Stimulated activated CD8-positive, alpha-beta memory T cell treated with anti-CD3 and anti-CD28 coated beads, Interleukin-7, amount 100 ng/mL, for 1 hour (primary cell): ENCODE measurements at places on chromosomes 2 and 18.

GRCh38 chr2:85588236-85588635 lies 4.0 kb downstream of the VAMP5 start:
- no peak for DNase-seq

GRCh38 chr2:128538396-128538795 lies 219.7 kb upstream of the HS6ST1 start:
- DNase-seq: no peak

DNA sequence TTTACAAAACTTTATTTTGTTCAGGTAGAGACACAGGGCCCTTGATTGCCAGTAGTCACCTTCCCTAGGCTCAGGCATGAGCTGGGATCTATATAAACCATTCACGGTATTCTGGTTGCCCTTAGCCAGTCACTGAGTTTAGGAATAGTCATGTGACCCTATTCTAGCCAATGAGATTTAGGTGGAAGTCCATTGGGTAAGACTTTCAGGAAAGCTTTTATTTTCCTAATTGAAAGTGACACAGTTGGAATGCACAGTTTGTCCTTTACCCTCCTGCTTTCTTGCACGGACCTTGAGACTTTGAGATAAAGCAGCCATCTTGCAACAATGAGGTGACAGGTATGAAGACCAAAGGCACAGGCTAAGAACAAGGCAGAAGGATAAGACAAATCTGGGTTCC lies 21.5 kb downstream of the SLC4A5 start:
- DNase-seq: no peak

DNA sequence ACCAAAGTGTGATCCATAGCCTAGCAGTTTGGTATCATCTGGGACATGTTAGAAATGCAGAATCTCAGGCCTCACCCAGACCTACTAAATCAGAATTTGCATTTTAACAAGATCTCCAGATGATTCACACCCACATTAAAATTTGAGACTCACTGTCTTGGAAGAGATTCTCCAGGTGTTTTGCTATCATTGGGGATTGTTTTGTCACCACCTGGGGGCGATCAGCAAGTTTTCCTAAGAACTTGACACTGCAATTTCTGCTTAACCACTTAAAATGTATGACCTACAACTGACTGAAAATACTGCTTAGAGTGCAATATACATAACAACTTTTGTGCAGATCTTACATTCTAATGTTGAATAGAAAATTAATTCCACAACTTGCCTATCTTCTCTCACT lies 18.9 kb upstream of the ITGA4 start:
- DNase-seq: no peak

DNA sequence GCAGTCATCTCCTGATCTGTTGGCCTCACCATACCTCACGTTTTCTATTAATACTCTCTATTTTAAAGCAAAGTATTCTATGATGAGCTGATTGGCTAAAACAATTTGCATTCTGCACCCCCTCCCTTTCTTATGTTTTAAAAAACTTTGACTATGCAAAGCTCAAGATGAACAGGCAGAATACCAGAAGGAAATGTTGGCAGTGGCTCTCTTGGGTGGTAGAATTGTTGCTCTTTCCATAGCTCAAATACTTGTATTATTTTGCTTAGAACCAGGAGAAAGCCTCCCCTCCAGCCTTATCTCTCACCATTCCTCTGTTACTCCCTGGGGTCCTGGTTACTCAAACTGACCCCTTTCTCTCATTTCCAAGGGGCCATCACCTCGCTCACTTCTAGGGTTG lies 14.4 kb downstream of the GPR45 start:
- no peak for DNase-seq

DNA sequence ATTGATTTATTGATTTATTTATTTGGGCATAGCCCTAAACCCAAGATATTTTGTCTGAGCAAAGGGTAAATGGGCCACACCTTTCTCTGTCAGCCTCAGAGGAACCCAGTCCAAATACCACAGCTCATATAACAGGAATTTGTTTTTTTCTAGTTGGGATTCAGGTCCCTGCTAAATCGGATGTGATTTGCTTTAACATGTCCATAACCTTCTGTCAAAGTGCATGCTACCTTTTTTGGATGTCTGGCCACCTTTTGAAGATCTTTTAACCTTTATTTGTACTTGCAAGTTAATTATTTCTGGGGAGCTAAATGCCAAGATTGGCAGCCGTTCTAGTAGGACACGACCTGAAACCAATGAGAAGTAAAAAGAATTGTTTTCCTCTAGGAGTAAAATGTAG lies 303.2 kb upstream of the UBE2E3 start:
- DNase-seq: no peak

DNA sequence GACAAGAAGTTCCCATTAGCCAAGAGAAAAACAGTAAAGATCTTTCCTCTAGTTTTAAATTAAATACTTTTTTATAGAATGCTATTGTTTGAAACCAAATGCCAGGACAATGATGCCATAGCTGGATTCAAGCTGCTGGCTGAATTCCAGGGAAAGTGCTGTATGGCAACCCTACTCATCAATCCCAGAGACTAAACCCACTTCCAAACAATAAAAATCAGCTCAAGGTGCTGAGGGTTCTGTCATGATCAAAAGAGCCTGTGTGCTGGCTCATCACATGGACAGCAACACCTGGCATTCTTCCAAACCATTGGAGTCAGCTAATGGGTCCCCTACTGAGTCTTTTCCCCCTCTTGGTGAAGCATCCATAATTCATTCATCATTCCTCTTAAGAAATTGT lies 53.7 kb upstream of the PARD3B start:
- DNase-seq: no peak

DNA sequence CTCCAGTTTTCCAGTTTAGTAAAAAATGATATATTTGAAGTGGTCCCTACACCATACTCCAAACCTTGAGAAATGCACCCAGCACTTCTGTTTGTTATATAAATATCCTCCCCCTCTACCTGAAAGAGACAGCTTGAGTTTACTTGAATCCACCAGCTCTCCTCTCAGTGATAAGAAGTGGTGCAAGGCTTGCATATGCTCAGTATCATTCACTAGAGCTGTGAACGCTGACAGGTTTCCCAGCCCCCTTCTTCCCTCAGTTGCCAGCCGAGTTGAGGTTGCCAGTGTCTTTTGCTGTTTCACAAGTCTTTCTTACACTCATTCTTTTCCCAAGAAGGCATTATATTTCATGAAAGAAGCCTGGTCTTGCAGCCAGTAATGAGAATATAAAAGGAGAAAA lies 880.0 kb downstream of the LRRTM4 start:
- no peak for DNase-seq

GRCh38 chr2:129192841-129193253 lies 786.6 kb upstream of the RAB6C start:
- DNase-seq: no peak

GRCh38 chr2:85938456-85938855 lies 49.7 kb upstream of the ST3GAL5 start:
- DNase-seq: no peak

- no peak for DNase-seq
Measured at GRCh38 chr2:191915750-191916149, 68.9 kb upstream of the CAVIN2 start.

- DNase-seq: no peak
Measured at GRCh38 chr2:241728627-241729026, 5.8 kb upstream of the D2HGDH start.

DNA sequence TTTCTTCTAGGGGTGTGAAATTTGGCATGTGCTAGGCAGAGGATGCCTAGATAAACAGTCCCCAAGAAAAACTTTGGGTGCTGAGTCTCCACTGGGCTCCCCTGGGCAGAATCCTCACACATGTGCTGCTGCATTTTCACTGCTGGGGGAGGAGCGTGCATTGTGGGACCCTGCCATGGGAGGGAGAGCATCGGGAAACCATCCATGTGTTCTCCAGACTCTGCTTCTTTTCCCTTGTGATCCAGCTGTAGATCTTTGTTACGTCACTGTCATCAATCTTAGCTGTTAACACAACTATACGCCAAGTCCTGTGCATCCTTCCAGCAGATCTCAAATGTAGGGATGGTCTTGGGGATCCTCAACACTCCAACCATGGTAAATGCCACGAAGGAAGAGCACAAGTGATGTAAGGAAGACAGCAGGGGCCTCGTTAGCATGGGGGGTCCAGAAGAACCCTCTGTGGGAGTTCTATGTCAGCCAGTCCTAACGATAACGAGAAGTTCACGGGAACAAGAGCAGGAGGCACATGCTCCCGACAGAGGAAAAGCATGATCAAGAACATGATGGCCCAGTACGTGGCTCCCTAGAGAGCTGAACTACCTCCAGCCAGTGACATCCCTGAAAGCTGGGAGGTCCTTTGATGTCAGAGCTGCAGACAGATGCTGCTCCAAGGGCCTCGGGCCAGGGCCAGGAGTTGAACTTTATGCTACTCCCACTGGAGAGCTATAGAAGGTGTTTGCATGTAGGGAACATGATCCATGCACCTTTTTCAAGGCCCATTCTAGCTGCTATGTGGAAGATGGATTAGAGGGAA lies 41.1 kb upstream of the NPAS2 start:
- DNase-seq: no peak

GRCh38 chr2:160695402-160696086 lies 201.9 kb upstream of the RBMS1 start:
- no peak for DNase-seq

DNA sequence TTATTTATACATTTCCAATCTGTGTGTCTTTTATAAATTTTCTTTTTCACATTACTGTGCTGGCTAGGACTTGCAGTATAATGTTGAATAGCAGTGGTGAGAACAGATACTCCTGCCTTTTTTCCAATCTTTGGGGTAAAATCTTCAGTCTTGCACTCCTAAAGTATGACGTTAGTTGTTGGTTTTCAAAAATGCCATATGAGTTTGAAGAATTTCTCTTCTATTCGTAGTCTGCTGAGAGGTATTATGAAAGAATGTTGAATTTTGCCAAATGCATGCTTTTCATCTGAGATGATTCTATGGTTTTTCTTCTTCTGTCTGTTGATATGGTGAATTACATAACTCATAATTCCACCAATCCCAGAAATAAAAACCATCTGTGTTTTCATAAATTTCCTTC lies 335.3 kb upstream of the CHST9 start:
- no peak for DNase-seq

- DNase-seq: no peak
Measured at GRCh38 chr2:112794841-112795240, 10.5 kb upstream of the IL1A start.

DNA sequence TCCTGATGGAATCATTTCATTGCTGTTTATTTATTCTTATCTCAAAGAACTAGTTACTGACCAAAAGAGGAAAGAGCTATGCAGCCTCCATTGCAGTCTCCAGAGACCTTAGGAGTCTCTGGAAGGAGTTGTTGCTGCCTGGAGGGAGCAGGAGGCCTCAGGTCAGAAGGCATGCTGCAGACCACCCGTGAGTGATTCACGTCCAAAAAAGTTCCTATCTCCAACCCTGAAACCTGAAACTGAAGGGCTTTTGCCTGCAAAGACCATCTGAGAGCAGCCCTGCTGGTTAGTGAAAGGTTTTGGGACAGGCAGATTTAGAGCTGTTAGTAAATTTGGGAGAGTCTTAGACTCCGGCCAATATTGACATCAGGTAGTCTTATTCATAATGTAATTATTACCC lies 29.1 kb downstream of the SLC25A52 start:
- no peak for DNase-seq

GRCh38 chr2:204842661-204843485 lies 297.6 kb downstream of the PARD3B start:
- no peak for DNase-seq

- DNase-seq: no peak
Measured at GRCh38 chr2:187869195-187869594, 315.0 kb upstream of the TFPI start.

GRCh38 chr18:36514778-36515177 lies 217.3 kb downstream of the FHOD3 start:
- DNase-seq: no peak

DNA sequence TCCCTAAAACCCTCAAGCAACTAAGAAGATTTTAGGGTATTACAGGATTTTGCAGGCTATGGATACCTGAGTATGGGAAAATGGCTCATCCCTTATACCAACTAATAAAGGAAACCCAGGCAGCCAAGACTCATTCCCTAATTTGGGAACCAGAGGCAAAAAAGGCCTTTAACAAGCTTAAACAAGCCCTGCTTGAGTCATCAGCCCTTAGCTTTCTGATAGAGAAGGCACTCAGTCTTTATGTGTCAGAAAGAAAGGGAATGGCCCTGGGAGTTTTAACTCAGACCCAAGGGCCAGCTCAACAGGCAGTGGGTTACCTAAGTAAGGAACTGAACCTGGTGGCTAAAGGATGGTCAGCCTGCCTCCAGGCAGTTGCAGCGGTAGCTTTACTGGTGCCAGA lies 96.9 kb upstream of the RMP24 start:
- DNase-seq: no peak

GRCh38 chr2:156064540-156064939 lies 268.0 kb downstream of the NR4A2 start:
- no peak for DNase-seq

DNA sequence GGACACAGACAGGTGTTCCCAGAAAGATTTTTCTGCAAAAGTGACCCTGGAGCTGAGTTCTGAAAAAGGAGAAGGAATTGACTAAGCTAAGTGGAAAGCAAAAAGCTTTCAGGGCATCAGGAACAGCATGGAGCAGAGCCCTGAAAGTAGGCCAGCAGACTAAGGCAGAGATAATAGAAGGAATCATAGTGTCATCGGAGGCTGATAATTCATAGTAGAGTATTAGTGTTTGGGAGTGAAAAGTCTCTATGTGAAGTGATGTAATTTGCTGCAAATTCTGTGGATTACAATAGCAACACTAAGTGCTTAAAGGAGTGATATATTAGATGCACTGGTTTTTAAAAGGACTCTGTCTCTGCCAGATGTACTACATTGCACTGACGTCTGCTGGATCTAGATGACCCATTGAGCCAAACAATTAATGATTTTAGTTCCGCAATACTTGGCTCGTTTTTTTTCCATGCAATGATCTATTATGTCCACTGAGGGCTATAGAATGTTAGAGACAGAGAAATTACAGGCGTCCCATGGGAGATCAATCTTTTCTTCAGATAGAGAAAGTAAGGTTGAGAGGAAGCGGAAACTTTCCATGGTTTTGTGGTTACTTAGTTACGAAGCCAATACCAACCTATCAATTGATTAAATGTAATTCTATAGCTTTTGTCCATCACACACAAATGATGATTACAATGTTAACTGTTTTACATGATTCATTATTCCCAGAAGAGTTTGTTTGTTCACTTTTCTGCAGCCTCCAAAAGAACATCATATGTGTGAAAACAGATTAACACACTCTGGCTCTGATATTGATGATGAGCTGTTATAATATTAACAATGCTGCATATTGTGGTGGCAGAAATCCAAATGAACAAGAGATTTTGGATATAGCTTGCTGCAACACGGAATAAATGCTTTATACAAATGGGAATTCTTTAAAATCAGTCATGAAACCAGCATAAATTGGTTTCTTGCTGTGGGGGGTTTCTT lies 143.7 kb downstream of the MC4R start:
- DNase-seq: no peak

GRCh38 chr18:8744656-8745055 lies 39.3 kb downstream of the MTCL1 start:
- no peak for DNase-seq

GRCh38 chr18:79511671-79512301 lies 116.1 kb downstream of the NFATC1 start:
- no peak for DNase-seq

DNA sequence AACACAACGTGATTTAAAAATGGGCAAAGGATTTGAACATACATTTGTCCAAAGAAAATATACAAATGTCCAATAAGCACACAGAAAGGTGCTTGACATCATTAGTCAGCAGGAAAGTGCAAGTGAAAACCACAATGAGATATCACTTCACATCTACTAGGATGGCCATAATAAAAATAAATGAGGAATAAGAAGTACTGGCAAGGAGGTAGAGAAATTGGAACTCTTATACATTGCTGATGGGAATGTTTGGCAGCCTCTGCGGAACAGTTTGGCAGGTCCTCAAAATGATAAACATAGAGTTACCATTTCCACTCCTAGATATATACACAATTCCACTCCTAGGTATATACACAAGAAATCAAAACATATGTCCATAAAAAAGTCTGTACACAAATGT lies 51.0 kb upstream of the PGAP1 start:
- DNase-seq: no peak
